ENCODE measurements at places on chromosomes 6 and 20.

DNA sequence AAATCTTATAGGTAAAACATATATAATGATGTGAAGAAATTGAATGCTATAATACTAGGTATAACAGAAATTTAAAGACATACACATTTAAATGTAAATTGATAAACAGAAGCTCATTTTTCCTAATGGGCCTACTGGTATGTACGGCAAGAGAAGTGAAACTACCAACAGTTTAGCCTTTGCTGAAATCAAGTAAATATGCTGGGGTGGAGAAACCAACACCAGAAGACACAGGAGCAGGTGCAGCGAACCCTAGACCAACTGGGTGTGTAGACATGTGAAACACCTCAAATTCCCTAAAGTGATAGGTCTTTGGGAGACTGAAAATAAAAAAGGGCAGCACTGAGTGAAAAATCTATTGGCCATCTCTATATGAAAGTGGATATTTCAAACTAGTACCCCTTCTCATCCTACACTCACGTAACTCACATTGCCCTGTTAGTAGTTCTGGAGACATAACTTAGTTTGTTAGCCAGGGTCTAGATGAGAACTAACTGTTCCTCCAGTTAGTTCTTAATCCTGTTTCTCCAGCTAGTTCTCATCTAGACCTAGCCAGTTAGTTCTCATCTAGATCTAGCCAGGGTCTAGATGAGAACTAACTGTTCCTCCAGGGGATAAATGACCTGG, 53.1 kb downstream of the SLC35D3 start:
- DNase-seq, result no peak

DNA sequence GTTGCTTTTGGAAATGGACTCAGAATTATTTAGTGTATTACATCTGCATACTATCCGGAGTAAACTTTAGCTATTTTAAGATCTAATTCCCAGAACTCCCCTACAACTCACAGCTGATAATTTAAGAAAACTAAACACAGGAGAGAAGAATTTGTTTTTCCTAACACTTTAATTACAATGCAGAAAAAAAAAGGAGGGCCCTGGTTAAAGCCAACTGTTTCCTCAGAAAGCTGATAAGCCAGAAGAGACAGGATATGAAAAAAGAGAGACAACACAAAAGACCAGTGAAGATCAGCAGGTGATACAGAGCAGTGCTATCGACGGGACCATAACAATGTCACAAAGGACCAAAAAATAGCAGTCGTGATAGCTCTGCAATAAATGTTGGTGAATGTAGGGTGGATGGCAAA, 5.8 kb downstream of the IFNGR1 start:
- DNase-seq, result no peak

DNA sequence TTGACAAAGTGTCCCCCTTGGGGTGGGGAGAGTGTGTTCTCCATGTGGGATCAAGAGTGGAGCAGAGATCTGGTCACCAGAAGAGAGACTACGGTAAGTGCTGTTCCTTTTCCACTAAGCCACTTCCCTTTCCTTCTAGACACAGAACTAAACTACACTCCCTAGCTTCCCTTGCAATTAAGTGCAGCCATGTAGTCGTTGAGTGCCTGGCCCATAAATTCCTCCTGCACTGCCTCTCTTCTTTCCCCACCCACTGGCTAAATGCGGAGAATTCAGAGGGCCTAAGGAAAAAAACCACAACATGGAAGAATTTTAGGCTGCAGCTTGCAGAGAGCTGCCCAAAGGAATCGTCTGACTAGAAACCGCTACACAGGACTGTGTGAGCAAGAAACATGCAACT, 1.5 kb downstream of the WDR27 start:
- no peak for DNase-seq

DNA sequence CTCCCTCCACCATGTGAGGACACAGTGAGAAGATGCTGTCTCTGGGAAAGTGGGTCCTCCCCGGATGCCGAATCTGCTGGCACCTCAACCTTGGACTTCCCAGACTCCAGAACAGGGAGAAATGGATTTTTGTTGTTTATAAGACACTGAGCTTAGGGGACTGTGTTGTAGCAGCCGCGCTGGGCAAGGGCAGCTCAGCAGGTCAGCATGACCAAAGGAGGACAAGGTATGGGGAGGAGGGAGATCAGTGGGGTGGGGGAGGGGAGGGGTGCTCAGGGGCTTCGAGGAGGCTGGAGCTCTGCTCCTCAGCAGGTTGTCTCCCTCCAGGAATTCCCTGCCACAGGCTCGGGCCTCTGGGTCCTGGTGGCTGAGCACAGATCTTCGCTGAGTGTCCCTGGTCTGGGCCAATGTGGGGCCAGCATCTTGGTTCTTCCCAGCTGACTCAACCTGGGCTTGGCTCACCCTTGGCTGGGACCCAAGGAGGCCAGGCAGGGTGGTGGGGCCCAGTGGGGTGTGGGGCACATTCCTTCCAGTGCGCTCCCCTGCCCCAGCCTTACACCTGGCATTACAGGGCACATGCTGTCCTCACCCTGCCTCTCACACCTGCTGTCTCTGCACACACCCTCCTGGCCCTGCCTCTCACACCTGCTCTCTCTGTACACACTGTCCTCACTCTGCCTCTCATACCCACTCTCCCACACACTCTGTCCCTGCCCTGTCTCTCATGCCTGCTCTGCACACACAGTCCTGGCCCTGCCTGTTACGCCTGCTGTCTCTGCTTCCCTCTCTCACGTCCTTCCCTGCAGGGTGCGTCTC, 107.3 kb downstream of the SYCP2 start:
- peak; percentile 89 for DNase-seq

- DNase-seq, result no peak
Measured at GRCh38 chr6:12481850-12482249, 191.7 kb downstream of the EDN1 start.

DNA sequence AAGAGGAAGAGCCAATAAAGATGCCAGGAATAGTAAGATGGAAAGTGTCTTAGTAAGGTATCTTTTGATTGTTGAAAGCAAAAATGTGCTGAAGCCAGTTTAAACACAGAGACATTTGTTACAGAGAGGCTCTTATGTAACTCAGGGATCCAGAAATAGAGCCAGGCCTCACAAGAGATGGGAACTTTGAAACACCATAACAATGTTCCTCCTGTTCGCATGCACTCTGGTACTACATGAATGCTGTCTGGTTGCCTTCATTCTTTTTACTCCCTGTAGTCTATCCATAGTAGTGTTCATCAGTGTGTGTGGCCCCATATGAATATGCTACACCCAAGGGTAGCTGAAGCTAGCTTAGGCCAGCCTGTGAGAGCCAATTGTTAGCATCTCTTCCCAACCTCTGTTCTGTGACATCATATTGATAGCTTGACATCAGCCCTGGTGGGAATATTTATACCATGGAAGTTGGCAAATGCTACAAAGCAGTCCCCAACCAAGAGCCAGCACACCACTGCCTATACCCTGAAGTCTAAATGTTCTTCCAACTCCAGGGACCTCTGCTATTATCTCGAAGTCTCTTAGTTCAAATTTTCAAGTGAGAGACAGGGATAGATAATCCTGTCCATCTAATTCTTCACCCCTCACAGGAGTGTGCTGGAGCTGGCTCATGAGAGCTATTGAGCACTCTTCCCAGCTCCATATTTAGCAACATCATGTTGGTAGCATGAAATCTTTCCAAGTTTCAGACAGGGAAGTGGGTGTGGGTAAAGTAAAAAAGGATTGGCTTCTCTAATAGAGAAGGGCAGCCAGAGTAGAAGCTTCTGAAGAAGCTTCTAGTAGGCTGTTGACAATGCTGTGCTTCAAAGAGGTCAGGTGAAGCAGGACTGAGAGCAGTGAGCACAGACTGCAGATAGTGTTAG, 7.0 kb downstream of the NDUFAF5 start:
- no peak for DNase-seq

GRCh38 chr6:11110921-11111768, at the start of gene ERVFRD-1:
Gene ERVFRD-1, minus strand, starts transcription at chr6:11111725. Its CDS starts 6,415 bp downstream, at chr6:11105310.
- no peak for DNase-seq

DNA sequence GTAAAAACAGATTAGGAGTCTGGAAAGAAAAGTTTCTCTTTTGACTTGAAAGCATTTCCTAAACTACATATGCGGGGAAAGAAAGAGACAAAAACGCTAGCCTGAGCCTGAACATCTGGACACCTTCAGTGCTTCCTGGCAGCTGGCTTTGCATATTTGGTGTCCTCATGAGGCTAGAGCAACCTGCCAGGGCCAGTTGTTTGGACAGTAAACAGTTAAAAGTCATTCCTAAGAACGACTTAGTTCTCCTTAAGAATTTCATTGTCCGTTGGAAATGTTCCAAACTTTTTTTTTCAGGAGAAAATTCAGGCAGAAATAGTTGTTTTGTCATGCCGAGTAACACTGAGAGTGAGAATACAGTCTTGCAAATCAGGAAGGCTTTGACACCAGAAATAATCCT, 199.8 kb downstream of the SMOC2 start:
- DNase-seq, result no peak

- DNase-seq, result no peak
Measured at GRCh38 chr6:27760464-27760863, 151.7 kb downstream of the OR2B2 start.

DNA sequence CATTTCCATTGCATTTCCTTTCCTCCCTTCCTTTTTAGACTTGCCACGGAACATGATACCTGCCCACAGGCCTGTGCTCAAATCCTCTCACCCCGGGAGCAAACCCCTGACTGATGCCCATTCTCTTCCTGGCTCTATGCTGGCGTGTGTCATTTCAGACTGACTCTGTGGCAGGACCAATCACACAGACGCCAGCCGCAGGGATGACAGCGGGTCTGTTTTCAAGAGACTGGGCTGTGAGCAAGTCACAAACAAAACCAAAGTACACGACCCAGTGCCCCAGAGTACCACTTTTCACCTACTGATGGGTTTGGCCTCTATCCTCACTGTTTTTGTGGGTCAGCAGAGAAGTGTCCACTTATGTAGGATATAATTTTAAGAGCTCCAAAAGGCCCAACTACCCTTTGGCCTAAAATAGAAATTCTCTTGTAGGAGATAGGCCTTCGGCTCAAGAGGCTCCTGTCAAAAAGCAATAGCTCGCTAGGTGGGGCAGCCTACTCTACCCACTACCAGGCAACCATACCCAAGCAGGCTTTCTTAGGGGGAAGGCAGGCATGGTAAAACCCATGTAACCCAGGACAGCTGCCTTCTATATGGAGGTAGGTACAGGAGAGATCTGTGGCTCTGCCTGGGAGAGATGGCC, 215.7 kb downstream of the CDC5L start:
- DNase-seq, result no peak

DNA sequence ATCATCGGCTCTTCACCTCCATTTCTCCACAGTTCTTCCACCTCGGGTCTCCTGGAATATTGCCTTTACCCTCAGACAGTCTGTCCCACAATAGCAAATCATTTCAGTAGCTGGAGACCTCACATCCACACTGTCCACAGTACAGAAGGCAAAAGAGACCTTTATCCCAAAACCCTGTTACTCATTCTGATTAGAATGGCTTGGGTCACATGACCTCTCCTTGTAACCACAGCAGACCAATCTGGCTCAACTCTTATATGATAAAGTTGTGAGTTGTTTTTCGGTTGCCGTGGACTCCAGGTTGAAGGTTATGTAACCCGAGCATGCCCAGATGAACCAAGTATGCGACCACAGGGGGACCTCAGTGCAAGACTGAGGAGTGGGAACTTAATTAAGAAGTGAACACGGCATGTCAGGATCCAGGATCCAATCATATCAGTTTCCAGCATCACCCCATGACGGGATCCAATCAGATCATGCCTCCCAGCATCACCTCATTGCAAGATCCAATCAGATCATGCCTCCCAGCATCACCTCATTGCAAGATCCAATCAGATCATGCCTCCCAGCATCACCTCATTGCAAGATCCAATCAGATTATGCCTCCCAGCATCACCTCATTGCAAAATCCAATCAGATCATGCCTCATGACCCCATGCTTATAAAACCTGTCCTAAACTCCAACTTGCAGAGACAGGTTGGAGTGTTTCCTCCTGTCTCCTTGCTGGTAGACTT, 68.7 kb downstream of the LY86 start:
- DNase-seq, result no peak

DNA sequence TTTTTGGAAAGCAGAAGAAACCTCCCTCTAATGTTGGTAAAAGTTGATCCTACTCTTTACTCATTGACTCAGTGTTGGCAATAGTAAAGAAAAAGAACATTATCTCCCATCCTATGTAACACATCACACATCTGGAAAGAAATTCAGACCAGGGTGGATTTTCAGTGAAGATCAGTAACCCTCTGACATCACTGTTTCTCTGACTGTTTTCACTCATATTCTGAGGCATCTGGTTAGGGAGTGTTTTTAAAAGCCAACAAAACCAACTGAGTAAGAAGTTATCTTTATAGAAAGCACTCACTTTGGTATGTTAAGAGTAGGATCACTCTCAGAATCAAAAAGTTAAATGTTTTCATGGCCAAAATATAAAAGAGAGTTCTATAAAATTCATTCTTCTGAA, 143.6 kb downstream of the DST start:
- no peak for DNase-seq

DNA sequence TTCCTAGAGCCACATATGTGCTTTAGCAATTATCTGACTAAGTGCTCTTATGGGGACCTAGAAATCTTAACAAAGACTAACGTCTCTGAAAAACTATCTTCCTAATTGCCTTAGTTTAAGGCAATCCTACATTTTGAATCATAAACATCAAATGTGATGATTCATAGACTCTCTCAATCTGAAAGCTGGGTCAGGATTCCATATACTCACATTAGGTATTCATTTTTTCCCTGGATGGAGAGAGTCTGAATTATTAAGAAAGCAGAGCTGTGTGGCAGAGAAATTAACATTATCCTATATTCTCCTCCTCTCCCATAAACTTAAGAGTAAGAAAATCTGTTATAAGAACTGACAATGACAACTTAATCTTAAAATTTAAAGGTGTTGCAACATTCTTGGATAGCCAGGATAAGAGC, 1.6 kb upstream of the PRL start:
- DNase-seq, result no peak

- DNase-seq, result no peak
Measured at GRCh38 chr6:125994670-125995488, 8.5 kb downstream of the TRMT11 start.

DNA sequence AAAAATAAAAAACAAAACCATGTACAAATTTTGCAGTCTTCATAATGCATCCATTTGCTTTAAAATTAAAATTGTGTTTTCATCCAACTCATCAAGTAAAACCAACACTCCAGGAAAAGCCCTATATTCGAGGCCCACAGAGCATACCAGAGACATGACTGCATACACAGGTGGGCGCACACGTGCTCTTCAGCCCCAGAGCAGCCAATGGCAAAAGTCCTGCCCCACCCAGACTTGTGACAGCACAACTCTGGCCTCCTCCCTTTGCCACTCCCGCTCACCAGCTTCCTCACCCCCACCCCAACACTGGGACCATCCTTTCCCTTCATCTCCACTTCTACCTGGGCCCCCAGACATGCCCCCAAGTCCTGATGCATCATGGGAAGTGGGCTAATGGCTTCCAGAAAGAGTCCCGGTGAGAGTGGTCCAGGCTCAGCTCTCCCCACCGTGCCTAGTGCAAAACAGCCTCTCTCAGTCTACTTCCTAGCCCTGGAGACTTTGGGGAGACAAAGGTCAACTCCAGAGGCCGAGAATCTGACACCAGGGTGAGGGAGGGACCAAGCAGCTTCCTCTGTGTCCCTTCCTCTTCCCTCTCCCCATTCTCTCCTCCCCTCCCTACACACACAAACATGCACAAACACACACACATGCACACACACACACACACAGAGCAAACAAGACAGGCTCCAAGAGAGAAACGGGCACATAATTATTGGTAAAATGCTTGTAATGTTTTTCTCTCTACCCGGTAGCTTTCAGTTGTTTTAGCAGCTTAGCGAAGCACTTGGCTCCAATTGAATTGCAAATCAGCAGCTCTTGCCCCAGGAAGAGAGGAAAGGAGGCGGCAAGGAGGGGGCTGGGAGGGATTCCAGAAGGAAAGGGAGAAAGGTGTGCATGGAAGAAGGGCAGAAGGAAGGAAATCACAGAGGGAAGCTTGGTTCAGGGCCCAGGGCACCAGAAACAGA, 14.3 kb downstream of the GRM4 start:
- no peak for DNase-seq

All from NCI-H510A (cell line).